ENCODE measurements at places on chromosomes 2 and 18. TPM values are rescaled to one million over a fixed set of nuclear protein-coding genes. Genes with fewer than 3 reads are reported as not detected.

GRCh38 chr2:221444106-221444505 is 128.0 kb downstream of the EPHA4 start:
- DNase-seq: no peak

- DNase-seq: no peak
Measured at GRCh38 chr2:206219957-206220356, 54.5 kb upstream of the ZDBF2 start.

TUBA3E gene
- total RNA-seq: not detected

DNA sequence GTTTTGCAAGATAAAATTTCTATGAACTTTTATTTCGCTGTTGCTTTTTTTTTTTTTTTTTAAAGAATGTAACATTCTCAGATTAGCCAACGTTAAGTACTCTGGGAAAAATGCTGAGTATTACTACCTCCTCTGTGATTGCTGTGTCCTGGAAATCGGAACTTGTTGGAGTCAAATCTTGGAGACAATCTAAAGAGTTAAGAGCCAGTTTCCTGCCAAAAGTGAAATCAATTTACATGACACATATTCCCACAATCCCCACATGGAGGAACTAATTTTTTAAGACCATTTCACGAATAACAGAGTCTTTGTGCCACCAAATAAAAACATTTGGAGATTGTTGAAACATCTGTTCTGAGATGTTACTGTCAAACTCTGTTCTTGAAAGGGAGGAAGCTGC is 127.8 kb downstream of the MEP1B start:
- DNase-seq: no peak

DNA sequence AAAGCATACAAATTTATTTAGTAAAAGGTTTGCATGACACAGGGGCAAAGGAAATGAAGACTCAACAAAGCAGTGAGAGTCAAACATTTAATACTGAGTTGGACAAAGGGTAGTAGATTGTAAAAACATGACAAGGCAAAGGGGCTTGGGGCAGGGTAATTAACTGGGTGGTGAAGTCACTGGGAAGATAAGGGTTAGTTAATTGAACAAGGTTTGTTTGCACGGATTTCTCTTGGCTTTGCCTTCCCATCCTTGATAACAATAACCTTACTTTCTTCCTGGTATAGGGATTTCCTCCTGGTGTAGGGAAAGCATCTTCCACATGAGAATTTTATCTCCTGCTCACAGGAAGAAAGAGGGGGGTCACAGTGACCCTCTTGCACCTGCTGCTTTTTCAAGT is 26.8 kb upstream of the RTTN start:
- DNase-seq: no peak

ZSWIM2 gene
- total RNA-seq: not detected

GRCh38 chr2:18404708-18405107 is 155.7 kb downstream of the RDH14 start:
- no peak for DNase-seq

All from mucosa of descending colon (tissue), 3 donors.